T-helper 2 cell treated with Interferon-gamma antibody and Interleukin-4, amounts not matched to agents 5 μg/mL and 100 μg/mL, for 36 hours (primary cell): ENCODE measurements at places on chromosomes 4 and X.

GRCh38 chrX:110847334-110847733 lies 51.7 kb upstream of the CHRDL1 start:
- no peak for DNase-seq

DNA sequence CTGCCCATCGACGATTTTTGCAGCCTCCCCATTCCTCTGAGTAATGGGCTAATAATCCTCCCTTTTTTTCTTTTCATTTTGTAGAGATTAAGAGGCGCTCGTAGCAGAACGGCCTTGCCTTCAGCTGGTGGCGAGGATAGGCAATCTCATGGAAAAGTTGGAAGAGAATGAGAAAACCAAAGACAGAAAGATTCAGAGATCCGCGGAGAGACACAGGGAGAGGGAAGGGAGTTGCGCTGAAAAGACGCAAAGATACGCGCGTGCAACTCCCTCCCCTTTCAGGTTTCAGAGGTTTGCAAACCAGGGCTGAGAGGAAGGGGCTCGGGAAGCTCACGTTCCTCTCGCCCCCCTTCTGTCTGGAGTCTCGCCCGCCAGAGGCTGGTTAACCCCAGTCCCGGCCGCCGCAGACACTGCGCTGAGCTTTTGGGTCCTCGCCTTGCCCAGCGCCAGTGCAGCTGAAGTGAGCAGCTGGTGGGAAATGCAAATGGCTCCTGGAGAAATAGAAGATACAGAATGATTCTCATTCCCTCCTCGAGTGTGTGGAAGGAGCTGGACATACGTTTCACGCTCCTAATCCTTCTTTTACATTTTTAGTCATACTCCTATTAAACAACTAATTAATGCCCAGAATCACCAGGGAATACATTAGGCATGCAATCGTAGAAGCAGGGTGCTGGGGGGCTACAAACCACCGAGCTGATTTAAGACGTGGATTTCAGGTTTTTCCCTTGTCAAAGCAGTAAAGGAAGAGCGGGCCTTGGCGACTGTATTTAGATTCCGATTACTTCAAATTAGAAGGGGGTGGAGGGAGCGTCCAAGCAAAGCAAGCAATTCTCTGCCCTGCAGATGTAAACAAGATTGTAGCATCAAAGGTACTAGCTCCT lies 16.6 kb upstream of the PITX2 start:
- no peak for DNase-seq

GRCh38 chr4:46254788-46255187 lies 130.9 kb upstream of the GABRG1 start:
- DNase-seq = no peak

- DNase-seq = no peak
Measured at GRCh38 chrX:137568741-137569469, 3.0 kb downstream of the ZIC3 start.

DNA sequence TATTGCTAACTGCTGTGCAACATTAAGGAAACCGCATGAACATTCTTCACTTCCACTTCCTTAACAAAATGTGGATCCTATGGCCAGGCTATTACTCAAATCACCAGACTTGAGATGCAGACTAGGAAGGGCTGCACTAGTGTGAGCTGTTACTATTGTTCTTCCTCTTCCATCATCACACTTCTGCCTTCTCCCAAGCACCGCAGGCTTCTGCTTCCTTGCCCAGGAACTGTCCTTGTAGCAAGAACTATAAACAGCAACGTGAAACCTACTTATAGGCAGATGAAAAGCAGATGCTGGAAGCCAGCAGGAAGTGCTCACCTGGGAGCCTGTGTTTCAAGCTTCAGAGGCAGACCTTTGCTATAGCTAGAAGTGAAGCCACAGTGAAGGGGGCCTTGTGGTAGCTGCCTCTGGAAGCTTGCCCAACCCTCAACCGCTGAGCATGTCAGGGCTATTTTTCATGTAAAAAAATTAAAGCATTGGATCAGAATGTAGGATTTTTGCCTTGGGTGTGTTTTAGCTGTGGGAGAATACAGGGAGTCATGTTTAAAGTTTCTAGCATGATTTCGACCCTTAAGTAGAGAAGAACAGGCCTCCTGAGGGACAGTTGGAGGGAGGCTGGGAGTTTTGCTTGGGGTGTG lies 43.9 kb downstream of the CLNK start:
- DNase-seq = no peak

GRCh38 chr4:40321574-40322275 lies 13.4 kb upstream of the CHRNA9 start:
- DNase-seq = no peak

- DNase-seq = no peak
Measured at GRCh38 chr4:87185146-87185870, 35.1 kb downstream of the KLHL8 start.

DNA sequence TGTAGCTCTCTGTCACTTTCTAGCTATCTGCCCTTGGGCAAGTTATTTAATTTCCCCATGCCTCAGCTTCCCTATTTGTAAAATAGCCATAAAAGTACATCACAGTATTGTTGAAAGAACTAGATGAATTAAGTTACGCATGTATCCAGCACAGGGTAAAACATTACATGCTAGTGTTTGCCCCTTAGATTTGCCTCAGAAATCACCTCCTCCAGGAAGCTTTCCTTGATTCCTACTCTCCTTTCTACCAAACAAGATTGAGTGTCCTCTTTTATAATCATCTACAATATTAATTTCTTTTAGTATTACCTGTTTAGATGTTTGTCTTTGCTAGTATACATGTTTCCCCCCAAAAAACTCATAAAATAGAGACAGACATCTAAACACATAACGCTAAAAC lies 369.5 kb downstream of the GBA3 start:
- DNase-seq = no peak

DNA sequence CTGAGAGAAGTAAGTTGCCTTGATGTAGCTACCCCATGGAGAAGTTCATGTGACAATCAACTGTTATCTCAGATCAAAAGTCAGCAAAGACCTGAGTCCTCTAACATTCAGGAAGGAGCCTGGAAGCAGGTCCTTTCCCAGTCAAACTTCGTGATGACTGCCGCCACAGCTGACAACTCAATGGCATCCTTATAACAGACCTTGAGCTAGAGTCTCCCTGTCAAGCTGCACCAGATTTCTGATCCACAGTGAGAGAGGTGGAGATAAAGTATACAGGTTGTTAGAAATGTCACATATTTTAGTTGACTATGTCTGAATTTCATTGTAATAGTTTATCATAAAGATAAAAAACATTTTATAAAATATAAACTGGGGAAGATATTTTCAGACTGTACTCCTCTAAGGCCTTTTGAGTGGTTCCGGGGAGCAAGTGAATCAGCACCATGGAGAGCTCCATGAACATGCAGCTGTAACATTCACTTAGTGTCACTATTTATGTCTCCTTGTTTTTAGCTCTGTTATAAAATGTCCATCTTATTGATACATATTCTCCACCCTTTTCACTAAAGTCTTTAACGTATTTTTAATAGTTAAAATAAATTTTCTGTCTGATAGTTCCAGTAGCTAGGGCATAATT lies 1653.5 kb upstream of the AGA start:
- no peak for DNase-seq

DNA sequence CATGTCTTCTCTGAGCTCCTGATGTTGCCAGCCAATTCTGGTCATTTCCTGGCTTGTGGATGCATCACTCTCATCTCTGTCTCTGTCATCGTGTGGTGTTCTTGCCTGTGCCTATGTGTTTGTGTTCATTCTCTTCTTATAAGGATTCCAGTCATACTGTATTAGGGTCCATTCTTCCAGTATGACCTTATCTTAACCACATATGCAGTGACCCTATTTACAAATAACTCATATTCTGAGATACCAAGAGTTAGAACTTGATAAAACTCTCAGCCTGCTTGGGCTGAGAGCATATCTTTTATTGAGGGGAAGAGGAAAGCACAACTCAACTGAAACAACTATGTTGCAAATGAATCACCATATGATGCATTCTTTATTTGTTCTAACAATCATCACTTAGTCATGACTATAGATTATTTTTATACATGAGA lies 189.0 kb upstream of the ANXA10 start:
- no peak for DNase-seq

DNA sequence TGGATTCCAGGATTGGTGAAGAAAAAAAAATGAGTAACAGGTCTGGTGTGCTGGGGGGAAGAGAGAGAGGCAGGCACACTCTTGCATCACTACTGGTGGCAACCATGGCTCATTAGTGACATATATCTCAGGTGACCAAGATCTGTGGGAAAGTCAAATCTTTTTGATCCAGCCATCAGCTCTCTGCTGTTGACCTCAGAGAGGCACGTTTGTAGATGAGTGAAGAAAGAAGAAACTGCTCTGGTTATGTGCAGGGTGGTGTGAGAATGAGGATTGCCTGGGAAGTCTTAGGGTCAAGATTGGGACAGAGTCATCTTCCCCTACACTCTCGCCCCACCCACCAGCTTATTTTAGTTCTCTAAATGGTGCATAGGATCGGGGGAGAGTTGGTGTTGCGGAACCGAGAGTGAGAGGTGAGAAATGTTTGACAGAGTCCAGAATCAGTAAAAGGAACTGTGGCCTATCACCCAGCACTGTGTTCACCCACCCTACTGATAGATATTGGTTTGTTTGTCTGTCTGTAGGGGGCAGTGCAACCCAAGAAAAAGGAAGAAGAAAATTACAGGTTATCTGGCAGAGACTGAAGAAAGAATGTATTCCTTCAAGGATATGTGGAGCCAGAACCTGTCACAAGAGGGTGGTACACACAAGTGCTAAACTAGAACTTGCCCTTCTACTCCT lies 21.9 kb downstream of the ARMCX6 start:
- DNase-seq = peak; percentile 4

GRCh38 chrX:16311671-16312070 lies 144.4 kb downstream of the MAGEB17 start:
- DNase-seq = no peak

DNA sequence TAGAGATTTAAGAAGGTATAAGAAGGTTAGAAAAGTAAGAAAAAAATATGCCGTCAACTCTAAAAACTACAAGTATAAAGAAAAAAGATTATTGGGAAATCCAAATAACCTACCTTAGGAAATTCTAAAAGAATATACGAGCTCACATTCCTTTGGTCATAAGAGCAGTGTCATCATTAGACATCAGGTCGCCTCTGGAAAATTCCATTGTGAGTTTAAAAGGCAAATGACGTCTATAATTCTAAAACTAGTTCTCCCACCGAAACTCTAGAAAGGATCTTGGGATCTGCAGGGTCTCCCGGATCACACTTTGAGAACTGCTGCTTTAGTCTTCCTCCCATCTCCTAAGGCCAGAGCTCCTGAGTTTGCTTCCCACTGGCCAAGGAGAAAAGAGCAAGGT lies 518 bp upstream of the SAT1 start:
- DNase-seq = no peak

DNA sequence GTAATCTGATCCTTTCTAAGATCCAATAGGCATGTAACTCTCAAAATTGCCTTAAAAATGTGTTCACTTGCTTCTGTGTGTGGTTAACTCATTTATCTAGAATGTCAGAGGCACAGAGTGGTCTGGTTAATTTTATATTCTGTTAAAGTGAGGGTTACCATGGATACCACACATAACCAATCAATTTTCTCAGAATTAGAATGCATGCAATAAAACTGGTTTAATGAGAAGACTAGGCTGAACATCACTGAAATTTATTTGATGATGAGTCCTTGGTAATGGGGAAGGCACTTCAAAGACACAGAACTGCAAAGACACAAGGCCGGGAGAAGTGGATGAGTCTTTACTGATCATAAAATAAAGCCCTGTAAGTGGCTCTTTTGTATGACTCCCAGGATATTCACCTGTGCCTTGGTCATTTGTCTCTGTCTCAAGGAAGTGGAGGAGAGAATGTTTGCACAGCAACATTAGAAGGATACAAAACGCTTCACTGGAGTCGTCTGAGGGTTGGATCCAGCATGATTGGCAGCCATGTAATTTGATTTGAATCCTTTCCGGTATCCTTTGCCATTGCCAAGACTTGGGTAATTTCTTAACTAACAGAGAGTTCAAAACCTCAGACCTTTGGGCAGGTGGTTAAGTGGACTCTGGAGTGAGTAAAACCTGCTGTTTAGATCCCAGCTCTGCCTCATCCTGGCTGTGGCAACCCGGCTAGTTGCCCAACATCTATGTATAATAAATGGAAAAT lies 94.0 kb upstream of the RBPJ start:
- DNase-seq = no peak

- no peak for DNase-seq
Measured at GRCh38 chrX:139784807-139785206, 76.8 kb upstream of the MCF2 start.

DNA sequence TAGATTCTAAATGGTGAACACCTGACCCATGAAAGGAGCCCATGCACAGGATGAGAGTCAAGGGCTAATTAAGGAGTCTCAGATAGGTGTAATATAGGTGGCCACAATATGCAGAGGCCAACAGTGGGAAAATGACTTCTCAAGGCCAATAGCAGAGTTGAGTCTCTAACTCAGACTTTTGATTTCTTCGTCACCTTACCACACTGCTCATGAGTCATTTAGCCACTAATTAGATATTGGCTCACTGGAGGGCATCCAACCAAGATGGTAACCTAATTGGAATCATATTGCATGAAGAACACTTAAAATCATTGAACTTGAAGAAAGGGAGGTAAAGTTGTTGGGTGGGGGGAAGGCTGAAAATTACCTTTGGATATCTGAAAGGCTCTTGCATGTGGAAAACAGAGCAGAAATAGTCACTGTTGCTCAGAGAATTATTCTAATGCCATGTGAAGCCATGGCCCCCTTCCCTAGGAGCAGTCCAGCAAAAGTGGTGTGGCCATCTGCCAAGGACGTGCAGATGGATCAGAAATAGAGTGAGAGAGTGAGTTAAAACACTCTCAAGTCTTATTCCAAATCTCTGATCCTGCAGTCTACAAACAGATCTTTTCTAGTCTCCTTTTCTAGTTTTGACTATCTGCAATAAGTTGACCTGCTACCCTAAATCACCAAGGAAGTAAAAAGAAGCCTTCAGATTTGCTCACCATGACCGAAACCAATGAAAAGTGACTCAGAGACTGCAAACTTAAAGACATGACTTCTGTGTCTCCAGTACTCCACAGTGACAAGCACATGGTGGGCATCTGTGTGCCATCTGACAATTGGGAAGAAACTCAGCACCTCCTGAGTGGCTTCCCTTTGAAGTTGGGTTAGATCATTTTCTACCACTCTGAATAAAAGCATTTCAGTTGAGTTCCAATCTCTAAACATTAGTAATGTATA lies 93.9 kb upstream of the C1QTNF7 start:
- no peak for DNase-seq

DNA sequence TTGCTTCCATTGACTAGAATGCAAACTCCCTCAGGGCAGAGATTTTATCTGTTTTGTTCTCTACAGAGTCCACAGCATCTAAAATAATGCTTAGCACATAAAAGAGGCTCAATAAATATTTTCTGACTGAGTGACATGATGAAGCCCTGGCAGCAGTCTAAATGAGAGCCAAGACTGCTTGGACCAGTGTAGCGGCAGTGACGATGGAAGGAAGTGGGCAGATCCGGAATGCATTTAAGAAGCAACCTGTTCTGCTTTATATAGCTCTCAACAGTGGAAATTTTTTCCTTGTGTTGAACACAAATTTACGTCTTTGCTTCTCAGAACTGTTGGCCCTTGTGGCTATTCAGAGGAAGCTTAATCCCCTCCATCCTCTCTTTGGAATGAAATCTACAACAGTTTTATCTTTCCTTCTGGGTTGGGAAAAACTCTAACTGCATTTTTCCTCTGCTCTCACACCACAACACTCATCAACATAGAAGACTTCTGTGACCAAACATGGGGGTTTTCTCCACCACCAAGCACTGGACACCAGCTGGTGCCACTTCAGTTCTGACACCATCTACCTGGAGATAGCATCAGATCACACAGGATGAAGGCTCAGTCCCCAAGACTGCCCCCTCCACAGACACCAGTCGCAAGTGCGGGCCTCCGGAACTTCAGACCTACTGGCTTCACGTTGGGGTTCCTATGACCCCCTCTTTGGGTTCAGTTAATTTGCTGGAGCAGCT lies 7.0 kb upstream of the BEND4 start:
- DNase-seq = no peak
